ENCODE measurements at places on chromosomes 7 and 10.

GRCh38 chr7:1975581-1975980 lies 257.2 kb downstream of the MAD1L1 start:
- no peak for DNase-seq

GRCh38 chr10:110852255-110852896 lies 19.4 kb upstream of the PDCD4 start:
- DNase-seq: no peak

DNA sequence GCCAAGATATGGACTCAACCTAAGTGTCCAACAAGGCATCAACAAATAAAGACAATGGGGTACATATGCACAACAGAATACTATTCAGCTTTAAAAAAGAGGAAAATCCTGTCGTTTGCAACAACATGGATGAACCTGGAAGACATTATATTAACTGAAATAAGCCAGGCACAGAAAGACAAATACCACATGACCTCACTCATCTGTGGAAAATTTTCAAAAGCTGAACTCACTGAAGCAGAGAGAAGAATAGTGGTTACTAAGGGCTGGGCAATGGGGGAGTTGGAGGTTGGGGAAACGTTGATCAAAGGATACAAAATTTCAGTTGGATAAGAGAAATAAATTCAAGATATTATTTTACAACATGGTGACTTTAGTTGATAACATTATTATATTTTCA lies 221.4 kb upstream of the PITRM1 start:
- DNase-seq: no peak

DNA sequence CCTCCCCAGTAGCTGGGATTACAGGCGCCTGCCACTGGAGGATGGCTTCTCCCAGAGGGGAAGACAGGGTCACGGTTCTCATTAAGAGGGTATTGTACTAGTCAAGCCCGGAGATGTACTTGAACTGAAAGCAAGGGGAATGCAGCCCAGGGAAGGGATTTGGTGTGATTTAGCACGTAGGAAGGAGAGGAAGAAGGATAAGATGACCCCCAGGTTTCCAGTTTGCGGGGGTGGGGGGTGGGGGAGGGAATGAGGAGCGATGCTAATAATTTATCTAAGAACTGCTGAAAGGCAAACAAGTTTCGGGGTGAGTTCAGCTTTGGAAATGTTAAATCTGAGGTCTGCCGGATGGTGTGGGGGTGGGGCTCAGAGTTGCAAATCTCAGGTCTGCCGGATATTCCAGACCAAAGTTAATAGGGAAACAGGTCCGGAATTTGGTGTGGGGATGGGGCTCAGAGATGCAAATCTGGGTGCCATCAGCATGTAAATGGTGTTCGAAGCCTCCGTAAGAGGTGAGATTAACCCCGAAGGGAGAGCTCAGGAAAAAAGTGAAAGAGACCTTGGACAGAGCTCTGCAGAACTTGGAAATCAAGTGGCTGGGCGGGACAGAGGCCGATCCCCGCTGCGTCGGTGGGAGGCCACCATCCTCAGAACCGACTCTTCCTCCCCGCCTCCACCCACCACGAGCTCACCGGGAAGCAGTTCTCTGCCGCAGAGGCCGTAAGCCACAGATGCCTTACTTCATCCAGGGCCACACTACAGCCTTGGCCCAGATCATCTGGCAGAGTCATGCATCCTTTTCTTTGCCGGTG lies 1.6 kb upstream of the SEPHS1 start:
- peak; percentile 73 for DNase-seq

- DNase-seq: no peak
Observed at GRCh38 chr10:15293862-15294842, 76.9 kb downstream of the FAM171A1 start.

DNA sequence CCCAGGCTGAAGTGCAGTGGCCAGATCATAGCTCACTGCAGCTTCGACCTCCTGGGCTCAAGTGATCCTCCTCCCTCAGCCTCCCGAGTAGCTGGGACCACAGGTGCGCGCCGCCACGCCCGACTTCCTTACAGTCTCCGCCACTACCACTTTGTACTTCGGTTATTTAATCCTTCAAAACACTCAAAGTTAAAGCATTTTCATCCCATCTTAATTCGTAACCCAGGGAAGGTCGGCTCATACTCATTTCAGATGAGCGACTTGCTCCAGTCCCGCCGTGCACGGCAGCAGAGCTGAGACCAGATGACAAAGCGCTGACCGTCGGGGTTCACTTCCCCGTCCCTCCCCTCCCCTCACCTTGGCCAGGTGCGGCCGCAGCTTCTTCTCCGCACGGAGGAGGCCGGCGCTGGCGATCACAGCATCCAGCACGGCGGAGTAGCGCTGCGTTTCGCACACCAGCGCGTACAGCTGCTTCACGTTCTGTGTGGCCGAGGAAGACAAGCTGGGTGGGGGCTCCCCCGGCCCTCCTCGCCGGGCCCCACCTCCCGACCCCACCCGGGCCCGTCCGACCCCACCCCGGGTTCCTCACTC lies 457 bp downstream of the NSUN5 start:
- DNase-seq: no peak

DNA sequence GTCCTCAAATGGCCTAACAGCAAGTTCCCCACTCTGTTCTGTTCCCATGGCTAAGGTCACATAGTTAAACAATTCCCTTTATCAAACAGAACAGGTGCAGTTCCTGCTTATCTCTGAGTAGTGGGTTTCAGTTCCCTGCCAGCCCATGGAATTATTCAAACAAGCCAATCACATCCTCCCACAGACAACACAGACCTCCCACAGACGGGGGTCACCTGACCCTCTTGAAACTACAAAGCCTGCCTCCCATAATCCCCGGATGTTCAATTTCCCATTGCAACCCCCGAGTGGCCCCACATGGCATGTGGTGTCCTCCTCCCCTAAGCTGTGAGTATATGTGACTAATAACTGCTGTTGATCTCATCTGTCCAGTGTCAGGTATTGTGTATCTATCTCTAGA lies 64.1 kb downstream of the TMEM168 start:
- DNase-seq: no peak

DNA sequence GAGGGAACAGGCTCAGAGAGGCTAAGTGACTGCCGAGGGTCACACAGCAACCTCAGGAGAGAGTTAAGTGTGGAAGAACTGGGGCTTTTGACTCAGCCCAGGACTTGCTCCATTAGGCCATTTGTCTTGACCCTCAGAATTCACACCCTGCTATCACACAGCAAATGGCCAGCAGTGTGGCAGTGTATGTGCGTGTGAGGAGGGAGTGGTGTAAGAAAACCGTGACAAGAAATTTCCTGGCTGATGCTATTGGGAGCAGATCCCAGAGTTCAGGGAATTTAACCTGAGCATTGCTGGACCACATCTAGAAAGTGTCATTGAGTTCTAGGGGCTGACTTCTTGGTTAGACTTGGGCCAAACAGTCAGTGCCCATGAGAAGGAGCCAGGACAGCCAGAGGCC lies 18.4 kb downstream of the VWA2 start:
- peak; percentile 37 for DNase-seq

DNA sequence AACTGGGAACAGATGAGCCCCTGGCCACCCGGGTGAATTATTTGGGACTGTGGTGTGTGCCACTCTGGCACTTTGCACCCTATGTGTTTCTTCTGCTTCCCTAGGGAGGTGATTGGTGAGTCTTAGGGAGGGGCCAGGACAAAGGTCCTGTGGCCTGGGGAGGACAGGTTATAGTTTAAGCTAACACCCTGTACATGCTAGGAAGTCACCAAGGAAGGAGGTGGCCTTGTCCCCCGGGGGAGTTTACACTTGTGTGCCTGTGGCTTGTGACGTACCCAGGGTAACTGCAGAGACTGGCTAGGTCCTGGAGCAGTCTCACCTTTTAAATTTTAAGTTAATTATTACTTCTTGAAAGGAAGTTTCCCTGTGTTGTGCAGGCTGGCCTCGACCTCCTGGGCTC lies 196.2 kb downstream of the BAMBI start:
- no peak for DNase-seq

- DNase-seq: no peak
Observed at GRCh38 chr10:51112013-51112412, 37.7 kb downstream of the PRKG1 start.

- DNase-seq: no peak
Observed at GRCh38 chr7:4683043-4683883, 1.2 kb downstream of the FOXK1 start.

GRCh38 chr10:117166418-117167345 lies 28.6 kb upstream of the VAX1 start:
- no peak for DNase-seq

DNA sequence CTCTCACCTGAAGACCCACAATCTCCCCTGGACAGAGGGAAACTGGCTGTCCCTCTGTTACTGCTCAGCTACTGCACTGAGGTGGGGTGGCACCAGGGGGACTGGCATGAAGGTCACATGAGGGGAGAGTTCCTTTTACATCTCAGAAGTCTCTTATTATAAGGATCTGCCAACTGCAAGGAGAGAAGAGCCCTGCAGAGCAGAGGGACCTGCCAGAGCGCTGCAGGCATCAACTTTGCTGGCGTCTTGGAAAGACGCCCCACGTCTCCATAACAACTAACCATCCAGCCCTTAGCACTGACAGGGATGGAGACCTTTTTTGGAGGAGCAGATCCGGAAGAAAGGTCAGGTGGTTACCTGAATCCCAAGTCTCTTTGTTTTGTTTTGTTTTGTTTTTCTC lies 218.6 kb downstream of the KCNMA1 start:
- no peak for DNase-seq

DNA sequence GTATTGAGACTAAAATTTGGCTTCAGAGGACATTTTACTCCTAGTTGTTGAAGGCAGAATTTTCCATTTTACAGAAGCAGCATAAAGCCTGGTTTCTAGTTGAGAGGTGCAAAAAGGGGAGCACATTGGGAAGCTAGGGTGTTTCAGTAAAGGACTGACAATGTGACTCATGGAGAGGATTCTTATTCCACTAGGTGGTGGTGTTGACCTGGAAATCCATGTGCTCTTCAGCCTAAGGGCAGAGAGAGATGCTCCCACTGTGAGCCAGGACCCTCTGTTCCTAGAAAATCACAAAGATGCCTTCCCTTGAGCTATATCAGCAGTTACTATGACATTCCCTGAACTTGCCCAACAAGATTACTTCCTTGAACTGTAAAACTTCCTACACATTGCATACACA lies 687.8 kb downstream of the IPMK start:
- no peak for DNase-seq

DNA sequence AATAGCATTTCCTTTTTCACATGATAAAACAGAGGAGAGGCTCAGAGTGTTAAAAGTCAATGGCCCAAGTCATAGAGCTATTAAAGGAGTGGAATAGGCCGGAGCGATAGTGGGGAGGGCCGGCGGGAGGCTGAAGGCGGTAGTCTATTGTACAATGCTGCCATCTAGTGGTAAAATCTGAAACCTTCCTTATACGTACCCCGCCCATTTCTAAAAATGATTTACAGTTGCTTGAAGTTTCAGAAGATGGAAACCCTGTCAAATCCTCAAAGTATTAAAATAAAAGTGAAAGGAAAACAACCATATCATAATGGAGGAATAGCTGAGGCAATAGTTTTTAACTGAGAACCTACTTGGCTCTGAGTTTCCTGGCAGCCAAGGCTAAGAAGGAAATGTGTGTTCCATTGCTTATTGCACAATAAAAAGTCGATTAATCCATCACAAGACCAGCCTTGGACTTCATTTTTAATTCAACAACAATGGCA lies 209.1 kb downstream of the CCSER2 start:
- DNase-seq: peak; percentile 49

DNA sequence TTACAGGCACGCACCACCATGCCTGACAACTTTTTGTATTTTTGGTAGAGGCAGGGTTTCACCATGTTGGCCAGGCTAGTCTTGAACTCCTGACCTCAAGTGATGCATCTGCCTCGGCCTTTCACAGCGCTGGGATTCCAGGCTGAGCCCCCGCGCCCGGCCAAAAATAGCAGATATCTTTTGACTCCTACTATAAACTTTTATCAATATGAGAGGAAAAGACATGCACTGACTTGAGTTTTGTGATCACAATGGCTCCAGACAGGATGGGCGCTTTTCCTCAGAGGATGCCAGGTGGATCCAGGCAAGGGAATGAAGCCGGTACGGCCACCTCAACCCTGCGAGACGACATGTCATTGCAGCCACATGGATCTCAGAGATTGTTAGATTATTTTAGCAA lies 123.9 kb downstream of the DNAJB6 start:
- no peak for DNase-seq

- DNase-seq: no peak
Observed at GRCh38 chr7:36387435-36388231, 2.0 kb upstream of the ANLN start.

- no peak for DNase-seq
Observed at GRCh38 chr7:47428052-47428767, 153.7 kb downstream of the TNS3 start.

GRCh38 chr10:629186-629998 lies 60.1 kb downstream of the DIP2C start:
- DNase-seq: no peak

GRCh38 chr7:29099896-29100847 lies 46.2 kb downstream of the CPVL start:
- DNase-seq: no peak

DNA sequence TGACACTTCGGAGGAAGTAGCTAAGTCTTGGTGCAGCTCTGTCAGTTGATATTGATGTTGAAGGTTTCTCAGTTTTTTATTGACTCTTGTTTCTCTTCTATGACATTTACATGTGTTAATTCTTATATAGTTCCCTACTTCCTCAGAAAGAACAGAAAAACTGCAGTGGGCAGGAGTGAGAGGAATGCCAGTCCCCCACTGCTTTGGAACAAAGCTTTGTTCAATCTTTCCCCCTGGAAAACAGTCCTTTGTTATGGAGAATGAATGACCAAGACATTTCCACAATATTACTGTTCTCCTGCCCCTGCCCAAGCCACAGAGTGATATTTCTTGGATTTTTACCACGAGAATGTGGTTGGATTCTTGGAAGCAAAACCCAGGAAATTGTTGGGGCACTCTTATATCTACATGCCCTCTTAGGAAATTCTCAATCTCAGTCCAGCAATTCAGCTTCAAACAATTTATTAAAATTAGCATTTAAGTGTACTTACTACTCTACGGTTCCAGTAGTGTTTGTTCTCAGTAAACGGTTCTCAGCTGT lies 258.0 kb upstream of the KCND2 start:
- DNase-seq: no peak

- no peak for DNase-seq
Observed at GRCh38 chr7:55550841-55551537, 21.3 kb downstream of the VOPP1 start.

GRCh38 chr10:96325719-96326373 lies 21.6 kb downstream of the DNTT start:
- DNase-seq: no peak

- peak; percentile 72 for DNase-seq
Observed at GRCh38 chr7:54839575-54840213, 80.7 kb upstream of the SEC61G start.

DNA sequence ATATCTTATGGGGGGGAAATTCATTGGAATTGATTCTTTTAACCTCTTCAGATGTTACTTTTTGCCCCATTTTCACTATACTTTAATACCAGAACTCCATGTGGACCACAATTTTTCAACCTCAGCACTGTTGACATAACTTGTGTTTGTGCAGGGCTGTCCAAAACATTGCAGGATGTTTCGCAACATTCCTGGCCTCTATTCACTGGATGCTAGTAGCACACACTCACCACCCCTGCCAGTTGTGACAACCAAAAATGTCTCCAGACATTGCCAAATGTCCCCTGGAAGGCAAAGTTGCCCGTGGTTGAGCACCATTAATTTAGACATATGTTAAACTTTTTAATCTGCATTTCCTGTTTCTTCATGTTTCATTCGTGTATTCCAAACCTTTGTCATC lies 234.7 kb downstream of the GFRA1 start:
- no peak for DNase-seq

- no peak for DNase-seq
Observed at GRCh38 chr10:55627501-55628051, 733.5 kb downstream of the ZWINT start.
